ENCODE measurements at places on chromosomes 12 and 14. TPM values are rescaled to one million over a fixed set of nuclear protein-coding genes. Genes with fewer than 3 reads are reported as not detected.

The EMP1 gene
- 67.5 TPM for total RNA-seq

The DHRS2 gene
- total RNA-seq = 0.67 TPM

The AQP2 gene
- not detected for total RNA-seq

The LUM gene
- 593 TPM for total RNA-seq

The KRT71 gene
- total RNA-seq = not detected

The DTX3 gene
- 40.1 TPM for total RNA-seq

The ATXN3 gene
- total RNA-seq = 25.6 TPM

The EPYC gene
- 0.31 TPM for total RNA-seq

The ZC3H10 gene
- total RNA-seq = 7.9 TPM

The OVCH1 gene
- not detected for total RNA-seq

The CLEC4C gene
- total RNA-seq = 0.60 TPM

The CEP170B gene
- 50.3 TPM for total RNA-seq

- DNase-seq = no peak
These were observed 1140.7 kb upstream of the TMEM132C start for GRCh38 chr12:127126260-127126628.

DNA sequence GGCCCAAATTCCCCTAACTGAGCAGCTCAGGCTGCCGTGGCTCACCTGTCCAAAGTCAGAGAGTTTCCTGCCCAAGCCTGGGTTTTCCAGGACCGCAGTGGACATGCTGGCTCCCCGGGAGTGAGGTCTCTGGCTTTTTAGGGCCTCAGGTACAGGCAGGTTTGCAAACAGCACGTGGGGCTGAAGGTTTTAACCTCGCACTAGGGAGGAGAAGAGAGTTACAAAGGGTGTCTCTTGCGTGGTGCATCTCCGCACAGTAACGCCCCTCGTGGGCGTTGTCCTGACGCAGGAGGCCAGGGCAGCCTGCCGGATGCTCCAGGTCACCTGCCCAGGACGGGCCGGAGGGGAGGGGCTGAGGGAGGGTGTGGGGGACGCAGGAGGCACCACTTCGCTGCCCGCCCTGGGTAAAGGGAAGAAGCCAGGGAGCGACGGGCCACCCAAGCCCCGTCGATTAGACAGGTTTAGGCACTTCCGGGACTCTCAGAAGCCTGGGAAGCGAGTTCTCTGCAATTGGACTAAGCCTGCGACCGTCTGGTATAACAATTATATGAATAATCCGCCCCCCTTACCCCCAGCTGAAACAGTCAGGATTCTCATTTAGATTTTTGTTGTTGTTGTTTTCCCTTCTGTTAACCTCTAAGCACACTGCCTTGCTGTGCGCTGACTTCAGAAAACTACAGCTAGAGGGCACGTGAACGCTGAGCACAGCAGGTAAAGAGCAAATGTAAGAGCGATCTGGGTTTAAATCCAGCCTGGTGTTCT is at the start of gene PAH:
Gene PAH, minus strand, starts transcription at position 219 of the 762 bp plus-strand sequence. Its CDS starts 114 bp downstream, at position 105.
- peak; percentile 11 for DNase-seq

DNA sequence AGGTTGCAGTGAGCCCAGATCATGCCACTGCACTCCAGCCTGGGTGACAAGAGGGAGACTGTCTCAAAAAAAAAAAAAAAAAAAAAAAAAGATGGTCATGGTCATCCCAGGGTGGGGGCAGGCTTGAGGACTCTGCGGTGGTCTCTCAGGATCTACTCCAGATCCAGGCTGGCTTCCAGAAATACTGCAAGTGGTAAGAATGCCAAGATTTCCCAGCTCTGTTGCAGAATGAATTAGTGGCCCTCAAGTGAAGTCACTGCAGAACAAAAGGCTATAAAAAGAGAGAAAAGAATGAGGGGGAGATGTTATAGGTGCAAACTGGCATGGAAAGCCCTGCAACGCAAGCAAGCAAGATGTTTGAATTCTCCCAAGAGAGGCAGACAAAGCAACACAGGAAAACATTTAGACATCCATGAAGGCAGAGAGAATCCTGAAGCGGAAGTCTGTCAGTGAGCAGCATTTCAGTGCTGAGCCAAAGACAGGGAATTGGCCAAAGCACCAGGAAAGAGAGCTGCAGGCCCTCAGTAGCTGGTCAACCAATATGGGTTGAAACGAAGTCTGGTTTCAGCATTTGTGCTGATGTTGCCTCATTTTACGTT is 31.9 kb upstream of the ETFBKMT start:
- no peak for DNase-seq

DNA sequence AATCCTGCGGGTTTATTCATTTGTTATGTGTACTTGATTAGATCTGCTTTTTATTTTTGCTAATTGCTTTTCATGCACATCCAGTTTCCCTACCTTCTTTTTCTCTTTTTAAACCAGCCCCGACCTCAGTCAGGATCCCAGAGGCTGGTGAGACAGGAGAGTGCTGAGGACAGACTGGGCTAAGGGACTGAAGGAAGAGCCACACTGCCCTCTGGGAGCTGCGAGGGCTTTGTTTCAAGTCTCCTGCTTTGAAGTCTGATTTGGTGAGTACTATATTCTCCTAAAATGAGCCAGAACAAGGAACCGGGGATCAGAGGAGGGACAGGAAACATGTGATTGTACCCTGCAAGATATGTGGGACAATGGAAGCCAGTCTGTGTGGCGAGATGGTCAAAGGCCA is 23.9 kb downstream of the PRICKLE1 start:
- DNase-seq = no peak

GRCh38 chr12:59904874-59905521 is 309.2 kb downstream of the SLC16A7 start:
- DNase-seq = no peak

DNA sequence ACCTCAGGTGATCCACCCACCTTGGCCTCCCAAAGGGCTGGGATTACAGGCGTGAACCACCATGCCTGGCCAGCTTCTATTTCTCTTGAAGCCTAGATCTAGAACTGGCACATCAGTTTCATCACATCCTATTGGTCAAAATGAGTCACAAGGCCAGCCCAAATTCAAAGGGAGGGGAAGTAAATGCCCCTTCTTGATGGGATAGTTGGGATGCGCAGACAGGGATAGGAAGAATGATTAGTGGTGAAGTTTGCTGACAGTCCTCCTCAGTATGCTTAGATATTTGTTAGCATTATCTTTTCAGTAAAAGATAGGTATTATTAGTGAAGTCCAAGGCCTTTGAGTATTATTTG is 33.4 kb downstream of the CRADD start:
- DNase-seq = no peak

GRCh38 chr14:22593601-22594000 is 4.5 kb upstream of the ABHD4 start:
- no peak for DNase-seq

DNA sequence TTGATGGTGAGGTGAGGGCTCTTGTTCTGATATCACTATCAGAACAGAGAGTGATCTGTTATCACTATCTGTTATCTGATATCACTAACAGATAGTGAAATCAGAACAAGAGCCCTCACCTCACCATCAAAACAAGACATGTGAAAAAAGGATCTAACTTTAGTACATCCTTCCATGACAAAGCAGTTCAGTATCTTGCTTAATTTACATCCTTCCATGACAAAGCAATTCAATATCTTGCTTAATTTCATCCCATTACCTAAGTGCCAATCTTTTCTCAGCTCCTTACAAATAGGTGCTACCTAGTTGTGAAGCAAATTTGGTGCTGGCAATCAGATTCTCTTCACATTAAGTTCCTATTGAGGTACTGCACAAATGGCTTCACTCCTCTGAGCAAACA is 1865.6 kb upstream of the FLRT2 start:
- no peak for DNase-seq

DNA sequence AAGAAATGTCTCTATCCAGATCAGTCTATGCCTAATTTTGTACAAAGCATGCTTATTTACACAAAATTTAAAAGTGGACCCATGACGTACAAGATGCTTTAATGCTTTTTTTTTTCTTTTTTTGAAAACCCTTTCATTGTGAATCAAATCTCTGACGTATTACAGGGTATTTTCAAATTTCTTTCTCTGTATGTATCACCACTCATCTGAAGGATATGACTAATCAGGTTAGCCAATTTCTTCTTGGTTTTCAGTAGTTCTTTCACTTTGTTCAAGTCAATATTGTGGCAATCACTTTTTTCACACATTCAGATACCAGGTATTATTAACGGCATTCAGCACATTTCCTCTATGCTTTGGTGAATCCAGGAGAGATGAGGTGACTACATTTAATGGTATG is 685.3 kb downstream of the TRHDE start:
- DNase-seq = no peak

- no peak for DNase-seq
These were observed 1.3 kb downstream of the PPP1R13B start for GRCh38 chr14:103846097-103846496.

DNA sequence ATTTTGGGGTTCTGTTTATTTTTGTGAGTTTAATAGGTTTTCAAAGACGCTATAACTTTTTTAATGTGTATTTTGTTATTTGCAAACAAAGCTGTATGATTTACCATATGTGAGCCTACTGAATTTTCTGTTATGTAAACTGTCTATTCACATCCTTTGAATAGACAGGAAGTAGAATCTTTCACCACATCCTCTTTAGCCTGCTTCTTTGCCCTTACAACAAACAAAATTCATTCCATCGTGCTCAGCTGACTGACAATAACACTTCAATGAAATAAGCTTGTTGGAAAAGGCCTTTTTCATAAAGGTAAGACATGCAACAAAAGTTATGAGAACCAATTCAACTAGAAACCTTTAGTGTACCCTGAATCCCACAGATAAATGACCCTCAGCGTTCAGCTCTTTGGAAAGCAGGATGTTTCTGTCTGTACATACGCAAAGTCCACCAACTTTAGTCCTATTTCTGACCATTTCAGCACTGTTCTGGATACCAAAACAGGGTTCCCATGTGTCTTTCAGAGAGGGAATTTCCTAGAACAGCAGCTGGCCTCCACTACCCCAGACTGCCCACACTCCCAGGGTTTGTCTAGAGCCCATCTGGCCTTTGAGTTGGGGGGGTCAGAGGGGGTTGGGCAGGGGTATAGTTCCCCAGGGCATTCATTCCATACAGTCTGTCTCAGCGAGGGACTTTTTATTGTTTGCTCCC is 71.3 kb downstream of the DUSP6 start:
- no peak for DNase-seq

- DNase-seq = peak; percentile 89
These were observed 508.1 kb downstream of the PCNX1 start for GRCh38 chr14:71415404-71415690.

GRCh38 chr14:52827426-52827825 is 36.0 kb upstream of the GNPNAT1 start:
- DNase-seq = no peak

GRCh38 chr12:49335118-49335954 is 1.7 kb downstream of the C1QL4 start:
- no peak for DNase-seq

DNA sequence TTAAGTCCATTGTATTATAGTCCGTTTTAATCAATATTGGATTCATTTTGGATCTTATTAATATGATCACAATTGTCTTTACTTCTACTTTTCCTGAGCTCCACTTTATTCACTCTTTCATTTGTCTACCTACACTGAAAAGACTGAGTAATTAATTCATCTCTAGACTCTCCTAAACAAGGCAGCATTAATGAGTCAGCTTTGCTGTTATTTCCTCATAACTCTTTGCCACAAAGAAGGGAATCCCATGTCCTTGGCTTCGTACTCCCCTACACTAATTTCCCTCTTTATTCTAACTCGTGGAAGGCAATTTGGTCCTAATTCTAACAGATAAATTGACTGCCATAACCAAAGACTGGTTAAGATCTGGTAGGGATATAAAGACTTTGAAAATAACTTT is 91.9 kb downstream of the ARMH4 start:
- no peak for DNase-seq

DNA sequence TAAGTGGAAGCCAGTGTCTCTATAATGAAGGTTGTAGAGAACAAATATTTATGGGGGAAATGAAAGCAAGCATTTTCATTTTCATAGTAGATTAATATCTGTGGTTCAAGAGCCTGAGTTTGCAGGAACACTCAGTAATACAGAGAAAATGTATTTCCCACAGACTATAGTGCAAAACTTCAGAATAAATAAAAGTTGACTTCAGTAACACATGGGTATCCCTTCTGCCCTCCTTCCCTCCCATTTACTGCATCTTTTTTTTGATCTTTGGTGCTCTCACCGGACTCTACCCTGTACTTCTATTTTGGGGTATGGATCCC is 75.3 kb upstream of the AMN1 start:
- no peak for DNase-seq

- peak; percentile 35 for DNase-seq
These were observed 201.9 kb upstream of the DIO3 start for GRCh38 chr14:101359221-101360053.

- DNase-seq = no peak
These were observed 1.1 kb downstream of the XRCC3 start for GRCh38 chr14:103714063-103714724.

DNA sequence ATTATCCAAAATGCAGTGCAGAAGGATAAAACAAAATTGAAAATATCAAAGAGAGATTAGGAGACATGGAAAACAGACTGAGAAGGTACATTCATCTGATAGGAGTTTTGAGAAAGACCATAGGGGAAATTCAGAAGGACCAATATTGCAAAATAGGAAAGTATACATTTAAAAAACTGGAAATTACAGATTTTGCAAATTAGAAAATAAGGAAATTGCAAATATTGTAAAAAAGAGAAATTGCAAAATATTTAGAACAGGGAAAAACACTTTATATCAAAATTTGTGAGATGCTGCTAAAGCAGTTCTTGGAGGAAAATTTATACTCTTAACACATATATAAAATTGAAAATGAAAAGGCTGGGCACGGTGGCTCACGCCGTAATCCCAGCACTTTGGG is 192.5 kb downstream of the FBXL14 start:
- no peak for DNase-seq
